ENCODE measurements at places on chromosomes 5 and 9.

GRCh38 chr5:56059854-56060253 is 65.1 kb upstream of the IL6ST start:
- DNase-seq: no peak

- no peak for DNase-seq
Measured at GRCh38 chr5:60576425-60576824, 123.5 kb downstream of the DEPDC1B start.

DNA sequence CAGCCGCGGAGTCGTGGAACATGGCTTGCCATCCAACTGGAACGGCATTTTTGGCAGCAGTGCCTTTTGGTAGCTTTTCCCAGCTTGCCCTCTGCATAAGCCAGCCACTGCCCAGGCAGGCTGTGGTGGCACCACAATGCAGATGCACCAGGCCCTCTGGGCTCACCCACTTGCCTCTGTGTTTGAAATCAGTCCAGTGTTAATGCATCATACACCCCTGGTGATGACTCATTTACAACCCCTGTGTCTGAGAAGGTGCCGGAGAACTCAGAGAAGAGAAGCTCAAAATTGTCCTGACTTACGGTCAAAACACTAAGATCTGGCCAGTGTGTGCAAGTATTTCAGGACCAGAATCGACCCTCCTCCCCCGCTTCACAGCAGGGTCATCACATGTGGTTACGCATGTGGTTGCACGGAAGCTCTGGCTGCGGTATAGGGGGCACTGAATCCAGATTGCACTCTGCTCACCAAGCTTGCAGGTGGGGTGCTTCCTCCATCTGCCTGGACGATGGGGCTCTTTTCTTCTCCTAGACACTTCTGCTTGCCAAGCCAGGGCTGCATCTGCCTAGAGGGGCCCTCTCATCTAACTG is 66.5 kb upstream of the SMIM15 start:
- DNase-seq: no peak

- no peak for DNase-seq
Measured at GRCh38 chr5:148913985-148914431, 87.6 kb downstream of the ADRB2 start.

DNA sequence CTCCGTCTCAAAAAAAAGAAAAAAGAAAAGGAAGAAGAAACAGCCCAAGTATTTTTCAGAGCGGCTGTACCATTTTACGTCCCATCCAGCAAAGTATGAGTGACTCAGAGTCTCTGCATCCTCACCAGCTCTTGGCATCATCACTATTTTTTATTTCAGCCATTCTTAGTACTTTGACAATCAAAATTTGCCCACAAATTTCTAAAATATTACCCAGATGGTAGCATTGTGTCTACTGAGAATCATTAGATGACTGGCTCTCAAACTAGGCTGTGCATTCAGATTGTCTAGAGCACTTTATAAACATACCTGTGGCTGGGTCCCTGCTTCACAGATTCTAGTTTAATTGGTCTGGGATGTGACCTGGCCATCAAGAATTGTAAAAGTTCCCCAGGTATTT is 21.6 kb upstream of the MELK start:
- no peak for DNase-seq

DNA sequence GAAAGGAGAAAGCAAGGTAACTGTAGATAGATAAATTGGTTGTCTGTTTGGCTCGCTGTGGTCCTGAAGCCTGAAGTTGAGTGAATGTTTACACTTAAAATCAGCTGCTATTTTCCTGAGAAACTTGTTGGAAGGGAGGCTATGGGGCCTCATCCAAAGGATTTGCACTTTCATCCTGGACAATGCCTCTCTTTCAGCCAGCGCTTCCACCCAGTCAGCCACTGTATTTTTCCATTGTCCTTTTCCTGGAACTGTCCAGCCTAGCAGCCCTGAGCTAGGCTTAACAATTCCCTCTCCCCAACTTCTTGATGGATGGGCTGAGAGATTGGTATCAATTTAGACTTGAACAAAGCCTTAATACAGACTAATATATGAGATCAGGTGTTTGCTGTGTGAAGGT is 429.2 kb downstream of the DMAC1 start:
- DNase-seq: no peak

- DNase-seq: no peak
Measured at GRCh38 chr5:138616508-138616907, 41.3 kb upstream of the HSPA9 start.

GRCh38 chr9:136858844-136859757 is 7.0 kb downstream of the MAMDC4 start:
- DNase-seq: no peak

DNA sequence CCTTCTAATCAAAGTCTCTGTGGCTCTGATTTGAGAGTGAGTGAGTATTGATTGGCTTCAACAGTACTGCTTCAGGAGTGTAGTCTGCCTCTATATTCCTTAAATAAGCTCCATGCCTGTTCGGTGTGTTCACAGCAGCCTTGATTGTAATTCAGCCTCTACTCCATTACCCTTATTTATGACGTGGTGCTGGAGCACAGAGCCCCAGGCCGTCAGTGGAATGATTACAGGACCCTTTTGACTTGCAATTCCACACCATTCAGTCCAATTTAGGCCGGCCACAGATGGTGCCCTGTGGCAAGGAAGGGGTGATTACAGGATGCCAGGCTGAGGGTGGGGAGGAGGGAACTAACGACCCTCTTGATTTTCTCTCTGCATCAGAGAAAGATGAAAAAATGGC is 110.3 kb downstream of the ASTN2 start:
- DNase-seq: no peak

GRCh38 chr5:169753795-169754194 is 116.7 kb downstream of the DOCK2 start:
- DNase-seq: no peak

DNA sequence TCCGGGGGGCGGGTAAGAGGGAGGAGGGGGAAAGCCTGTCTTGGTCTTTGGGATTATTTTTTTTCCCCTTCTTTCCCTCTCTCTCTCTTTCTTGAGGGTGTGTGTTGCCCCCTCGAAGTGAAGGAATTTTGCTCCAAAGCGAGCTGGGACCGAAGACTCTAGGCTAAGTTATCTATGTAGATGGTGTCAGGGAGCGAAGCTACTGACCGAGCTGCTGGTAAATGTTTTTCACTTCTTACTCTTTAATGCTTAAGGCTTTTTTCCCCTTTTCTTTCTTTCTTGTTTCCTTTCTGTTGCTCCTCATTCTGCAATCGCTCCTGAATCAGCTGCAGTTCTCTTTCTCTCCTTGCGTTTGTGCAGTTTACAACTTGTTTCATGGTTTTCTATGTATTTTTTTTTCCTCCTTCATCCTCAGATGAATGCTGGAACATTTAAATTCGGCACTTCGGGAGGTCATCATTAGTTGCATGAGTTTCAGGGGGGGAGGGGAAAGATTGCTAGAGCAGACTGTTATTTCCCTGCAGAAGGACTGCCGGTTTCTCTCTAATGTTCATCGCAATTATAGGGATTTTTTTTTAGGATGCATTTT is 1312.0 kb upstream of the WWC1 start:
- DNase-seq: no peak

- DNase-seq: no peak
Measured at GRCh38 chr9:84481636-84482218, 141.2 kb upstream of the SLC28A3 start.

DNA sequence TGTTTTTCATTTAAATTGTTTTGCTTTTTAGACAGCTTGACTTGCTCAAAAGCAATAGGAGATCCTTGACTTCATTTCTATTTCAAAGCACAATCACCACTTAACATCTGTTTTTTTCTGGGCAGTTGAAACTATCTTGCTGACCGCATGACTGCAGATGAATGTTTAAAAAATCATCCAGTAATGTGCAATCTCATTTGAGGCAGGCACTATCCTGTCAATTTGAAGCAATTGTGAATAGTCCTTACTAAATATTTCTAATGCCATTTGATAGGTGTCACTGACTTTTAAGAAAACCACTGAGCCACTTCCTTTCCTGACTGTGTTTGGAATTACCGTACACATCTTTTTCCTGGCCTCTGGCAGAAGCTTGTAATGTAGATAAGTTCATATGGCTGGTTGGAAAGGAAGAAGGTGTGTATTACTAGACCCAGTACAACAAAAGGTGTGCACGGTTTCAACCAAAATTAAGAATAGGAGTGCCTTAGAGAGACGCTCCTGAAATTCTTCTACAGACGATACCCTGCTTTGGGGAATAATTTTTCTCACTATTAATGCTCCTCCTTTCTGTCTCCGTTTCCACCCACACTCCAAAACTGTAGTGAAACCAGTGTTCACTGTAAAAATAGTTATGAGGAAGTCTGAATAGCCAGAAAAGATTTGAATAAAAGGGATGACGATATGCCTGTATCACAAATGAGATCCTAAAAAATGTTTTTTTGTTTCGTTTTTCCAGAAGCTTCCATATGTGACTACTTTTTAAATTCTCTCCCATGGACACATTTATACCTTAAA is 136.7 kb upstream of the MOCS2 start:
- no peak for DNase-seq

DNA sequence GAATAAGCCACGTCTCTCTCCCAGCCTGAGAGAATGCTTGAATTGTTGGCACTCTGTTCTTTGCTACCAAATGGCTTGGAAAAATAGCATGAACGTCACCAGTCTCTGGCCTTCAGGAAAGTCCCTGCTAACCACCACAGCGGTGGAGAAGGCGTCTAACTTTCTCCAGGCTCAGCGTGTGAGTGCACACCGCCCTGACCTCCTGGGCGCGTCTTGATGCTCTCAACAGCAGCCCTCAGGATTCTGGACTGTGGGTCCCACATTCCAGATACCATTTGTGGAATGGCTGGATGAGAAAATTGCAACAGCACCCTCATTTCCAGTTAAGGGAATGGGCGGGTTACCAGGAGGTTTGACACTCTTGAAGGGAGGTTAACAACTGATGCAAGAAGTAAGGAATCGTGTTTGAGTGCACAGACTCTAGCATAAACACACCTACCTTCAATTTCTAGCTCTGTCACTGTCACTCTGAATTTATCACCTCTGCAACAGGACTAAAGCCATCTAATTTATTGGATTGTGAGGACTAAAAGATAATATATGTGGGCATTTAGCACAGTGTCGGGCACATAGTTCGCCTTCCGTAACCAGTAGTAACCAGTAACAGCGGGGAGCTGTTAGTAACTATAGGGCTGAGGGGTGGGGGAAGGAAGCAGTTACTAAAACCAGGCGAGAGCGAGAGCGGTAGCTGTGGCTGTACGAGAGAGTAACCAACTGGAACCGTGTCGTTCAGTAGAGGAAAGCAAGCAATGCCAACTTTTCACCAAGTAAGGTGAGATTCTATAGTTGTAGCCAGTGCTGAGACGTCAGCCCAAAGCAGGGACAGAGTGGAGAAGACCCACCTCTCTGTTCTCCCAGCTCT is 807 bp upstream of the PLGRKT start:
- peak; percentile 62 for DNase-seq

- DNase-seq: no peak
Measured at GRCh38 chr5:55917402-55918086, 66.4 kb downstream of the IL31RA start.

DNA sequence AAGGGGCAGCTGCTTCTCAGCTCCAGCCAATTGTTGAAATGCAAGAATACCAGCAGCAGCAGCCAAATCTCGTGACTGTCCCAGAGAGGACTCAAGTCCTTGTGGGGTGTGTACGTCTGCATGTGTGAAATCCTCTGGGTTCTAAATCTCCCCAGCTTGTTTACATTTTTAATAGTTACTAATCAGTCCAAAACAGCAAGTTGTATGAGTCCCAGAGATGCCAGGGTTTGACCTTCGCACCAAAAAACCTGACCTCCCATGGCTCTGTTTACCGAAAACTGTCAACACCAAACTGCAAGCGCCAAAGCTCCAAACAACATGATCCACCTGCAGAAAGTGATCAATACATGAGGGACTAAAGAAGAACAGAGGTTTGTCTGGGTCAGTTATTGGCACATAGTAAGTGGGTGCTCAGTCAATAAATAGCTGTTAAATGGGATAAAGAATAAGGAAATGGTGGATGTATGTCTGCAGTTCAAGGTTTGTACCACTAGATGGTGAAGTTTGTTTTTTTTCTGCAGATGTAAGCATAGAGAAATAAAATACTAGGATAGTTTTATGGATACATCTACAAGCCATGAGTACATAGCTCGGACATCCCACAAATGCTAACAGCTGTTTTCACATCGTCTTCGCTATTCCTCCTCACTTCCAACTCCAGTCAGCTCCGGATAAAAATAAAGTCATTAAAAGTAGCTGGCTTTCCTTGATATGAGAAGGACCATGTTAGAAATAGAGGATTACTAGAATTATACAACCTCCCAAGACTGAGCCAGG is 85.3 kb upstream of the ADRB2 start:
- DNase-seq: no peak

DNA sequence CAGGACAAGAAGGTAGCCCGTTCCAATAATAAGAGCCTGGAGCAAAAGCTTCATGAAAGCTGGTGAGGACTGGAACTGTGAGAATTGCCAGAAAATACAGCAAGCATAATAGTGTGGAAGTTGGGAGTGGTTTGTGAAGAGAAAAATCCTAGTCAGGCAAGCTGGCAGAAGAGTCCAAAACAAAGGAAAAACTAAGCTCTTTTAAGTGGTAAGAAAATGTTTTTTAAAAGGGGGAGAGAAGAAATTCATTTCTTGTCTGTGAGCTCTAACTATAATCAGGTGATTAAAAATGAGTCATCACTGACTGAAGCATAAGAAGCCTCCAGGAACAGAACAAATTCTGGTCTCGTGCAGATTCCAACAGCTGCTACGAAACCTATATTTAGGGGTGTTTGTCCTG is 102.6 kb downstream of the CAAP1 start:
- no peak for DNase-seq

DNA sequence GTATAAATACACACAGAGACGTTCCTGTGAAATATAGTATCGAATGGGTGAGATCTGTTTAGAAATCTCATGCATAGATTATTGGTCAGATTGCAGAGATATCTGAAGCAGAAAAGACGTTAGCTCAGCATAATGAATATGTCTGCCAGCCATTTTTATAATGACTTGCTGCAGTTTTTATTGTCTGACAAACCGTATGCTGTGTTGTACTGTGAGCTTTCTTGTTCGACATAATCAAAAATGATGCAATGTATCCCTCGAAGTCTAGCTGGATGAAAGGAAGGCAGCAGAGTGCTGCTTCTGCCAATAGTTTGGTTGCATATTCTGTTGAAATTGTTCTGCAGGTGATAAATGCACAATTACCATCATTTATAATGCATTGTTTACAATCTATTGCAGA is 514.9 kb upstream of the ARRDC3 start:
- DNase-seq: no peak

DNA sequence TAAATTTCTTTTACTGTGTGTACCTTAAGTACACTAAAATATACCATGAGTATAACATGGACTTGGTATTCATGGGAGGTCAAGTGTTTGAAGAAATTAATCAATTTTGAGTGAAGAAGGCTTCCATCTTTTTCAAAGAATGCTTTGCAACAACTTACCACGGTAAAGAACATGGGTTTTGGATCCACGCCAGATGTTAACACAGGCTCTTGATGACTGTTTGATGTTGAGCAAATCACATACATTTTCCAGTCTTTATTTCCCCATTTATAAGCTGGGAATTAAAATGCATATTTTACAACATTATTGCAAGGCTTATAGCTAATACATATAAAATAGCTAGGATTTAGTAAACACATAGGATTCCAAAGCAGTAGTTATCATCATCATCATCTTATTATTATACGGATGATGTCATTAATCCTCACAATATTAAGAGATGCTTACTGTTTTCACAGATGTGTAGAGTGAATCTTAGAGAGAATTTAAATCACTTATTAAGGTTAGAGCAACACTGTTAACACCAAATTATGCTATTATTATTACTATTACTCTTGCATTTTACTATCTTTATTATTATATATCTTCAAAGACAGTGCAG is 362.0 kb downstream of the PRELID2 start:
- DNase-seq: no peak
